Stomach (tissue), 19 donors: ENCODE measurements at places on chromosomes 7 and 10. TPM values are rescaled to one million over a fixed set of nuclear protein-coding genes. Genes with fewer than 3 reads are reported as not detected.

GRCh38 chr10:63414481-63415260 lies 51.1 kb downstream of the JMJD1C start:
- DNase-seq: no peak
- no peak overlapping the region for H3K4me3 ChIP-seq
- peaks cover 6% of the 10 kb centered on the region for H3K4me1 ChIP-seq
- no peak overlapping the region for H3K27ac ChIP-seq

NSUN5 gene
- 12.1 TPM for total RNA-seq

HILPDA gene
- 0.45 TPM for total RNA-seq

GRCh38 chr10:27637601-27638000 lies 108.0 kb downstream of the MKX start:
- no peaks in the 10 kb centered on the region for H3K27me3 ChIP-seq
- H3K4me3 ChIP-seq: no peak overlapping the region
- no peak overlapping the region for H3K27ac ChIP-seq
- DNase-seq: no peak
- no peaks in the 10 kb centered on the region for H3K4me1 ChIP-seq
- H3K36me3 ChIP-seq: no peaks in the 10 kb centered on the region

GRCh38 chr10:103845972-103846371 lies 9.4 kb downstream of the SH3PXD2A start:
- DNase-seq: peak; percentile 79
- peaks cover 35% of the 10 kb centered on the region for H3K4me1 ChIP-seq
- H3K36me3 ChIP-seq: no peaks in the 10 kb centered on the region
- H3K27me3 ChIP-seq: no peaks in the 10 kb centered on the region

AUTS2 gene
- 44.6 TPM for total RNA-seq

- no peaks in the 10 kb centered on the region for H3K36me3 ChIP-seq
- H3K27ac ChIP-seq: peak overlapping the region; percentile 77
- H3K4me3 ChIP-seq: no peak overlapping the region
- no peak for DNase-seq
- H3K27me3 ChIP-seq: no peaks in the 10 kb centered on the region
These were observed 36.9 kb upstream of the KDM7A start for GRCh38 chr7:140213684-140214074.

DNA sequence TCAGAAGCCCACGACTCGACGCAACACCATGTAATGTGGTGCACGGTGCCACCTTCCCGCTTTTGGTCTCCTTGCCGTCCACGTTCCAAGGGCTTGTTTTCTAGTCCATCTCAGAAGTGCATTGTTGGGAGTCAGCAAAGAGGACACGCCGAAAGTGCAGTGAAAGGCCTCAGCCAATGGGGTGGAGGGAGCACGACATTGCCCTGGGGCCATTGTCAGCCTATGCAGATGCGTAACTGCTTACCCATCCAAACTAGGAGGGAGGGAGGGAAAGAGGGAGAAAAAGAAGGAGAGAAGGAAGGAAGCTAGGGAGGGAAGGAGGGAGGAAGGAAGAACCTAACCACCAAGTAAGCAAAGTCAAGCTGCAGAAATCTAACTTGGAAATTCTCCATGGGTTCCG lies 202.4 kb downstream of the CCDC3 start:
- peaks cover 10% of the 10 kb centered on the region for H3K4me1 ChIP-seq
- H3K4me3 ChIP-seq: no peak overlapping the region
- no peaks in the 10 kb centered on the region for H3K36me3 ChIP-seq
- no peaks in the 10 kb centered on the region for H3K27me3 ChIP-seq
- H3K27ac ChIP-seq: no peak overlapping the region
- no peak for DNase-seq

TMEM196 gene
- 0.55 TPM for total RNA-seq

- H3K4me3 ChIP-seq: no peak overlapping the region
- no peak for DNase-seq
- peaks cover 14% of the 10 kb centered on the region for H3K4me1 ChIP-seq
- peaks cover 76% of the 10 kb centered on the region for H3K36me3 ChIP-seq
- no peak overlapping the region for H3K27ac ChIP-seq
These were observed 26.0 kb downstream of the RBM17 start for GRCh38 chr10:6114805-6115341.

DNA sequence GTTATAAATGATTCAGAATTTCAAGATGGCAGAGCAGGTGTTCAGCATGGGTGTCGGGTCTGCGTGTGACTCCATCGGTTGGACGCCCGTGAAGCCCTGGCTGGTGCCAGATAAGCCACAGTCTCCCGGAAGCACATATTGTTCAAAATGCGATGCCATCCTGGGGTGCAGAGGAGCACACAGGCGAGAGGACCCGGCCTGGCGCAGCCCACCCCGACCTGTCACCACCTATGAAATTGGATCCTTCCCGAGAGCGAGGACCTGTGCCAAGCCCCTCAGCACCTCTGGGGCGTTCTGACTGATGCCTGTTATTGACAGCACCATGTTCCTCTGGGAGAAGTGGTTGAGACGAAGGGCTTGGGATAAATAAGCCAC lies 110.1 kb downstream of the ACTR3B start:
- no peak overlapping the region for H3K4me3 ChIP-seq
- DNase-seq: no peak
- H3K4me1 ChIP-seq: no peaks in the 10 kb centered on the region
- H3K27me3 ChIP-seq: no peaks in the 10 kb centered on the region
- no peaks in the 10 kb centered on the region for H3K36me3 ChIP-seq

GRCh38 chr7:9097565-9098060 lies 664.2 kb downstream of the NXPH1 start:
- H3K4me3 ChIP-seq: no peak overlapping the region
- no peaks in the 10 kb centered on the region for H3K4me1 ChIP-seq
- H3K27ac ChIP-seq: no peak overlapping the region
